CD4-positive, alpha-beta T cell treated with Interleukin-21 for 1 hour (primary cell): ENCODE measurements at places on chromosomes 3 and 15.
A peak's percentile ranks its signal among the peaks of the same experiment; 100 is the strongest.

DNA sequence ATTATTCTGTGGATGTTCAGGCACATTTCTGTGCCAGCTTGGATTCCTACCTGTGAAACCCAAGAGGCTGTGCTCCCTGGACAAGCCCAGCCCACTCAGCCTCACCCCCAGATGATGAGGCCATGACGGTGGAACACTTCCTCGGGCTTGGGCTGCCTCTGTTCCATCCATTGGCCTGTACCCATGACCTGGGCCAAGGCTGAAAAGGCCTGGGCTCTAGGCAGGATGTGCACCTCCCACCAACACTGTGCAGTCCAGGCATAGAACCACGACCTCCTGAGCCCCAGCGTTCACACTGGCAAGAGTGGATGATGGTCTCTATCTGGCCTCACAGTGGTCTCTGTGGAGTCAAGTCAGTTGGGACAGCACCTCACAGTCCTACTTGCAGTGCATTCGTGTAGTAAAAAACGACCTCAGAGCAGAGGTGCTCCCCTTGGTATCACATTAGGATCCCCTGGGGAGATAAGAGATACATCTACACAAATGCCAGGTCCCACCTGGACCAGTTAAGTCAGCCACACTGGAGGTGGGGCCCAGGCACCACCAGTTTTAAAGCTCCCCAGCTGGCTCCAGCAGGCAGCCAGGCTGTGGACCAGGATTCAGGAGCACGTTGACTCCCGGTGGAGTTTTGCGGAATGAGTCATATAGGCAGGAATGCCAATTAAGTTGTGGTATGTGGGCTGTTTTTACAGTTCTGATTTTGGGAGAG is 39.0 kb upstream of the IGF1R start:
- no peak for DNase-seq

- DNase-seq, result no peak
Observed at GRCh38 chr3:139909811-139910210, 25.2 kb upstream of the CLSTN2 start.

DNA sequence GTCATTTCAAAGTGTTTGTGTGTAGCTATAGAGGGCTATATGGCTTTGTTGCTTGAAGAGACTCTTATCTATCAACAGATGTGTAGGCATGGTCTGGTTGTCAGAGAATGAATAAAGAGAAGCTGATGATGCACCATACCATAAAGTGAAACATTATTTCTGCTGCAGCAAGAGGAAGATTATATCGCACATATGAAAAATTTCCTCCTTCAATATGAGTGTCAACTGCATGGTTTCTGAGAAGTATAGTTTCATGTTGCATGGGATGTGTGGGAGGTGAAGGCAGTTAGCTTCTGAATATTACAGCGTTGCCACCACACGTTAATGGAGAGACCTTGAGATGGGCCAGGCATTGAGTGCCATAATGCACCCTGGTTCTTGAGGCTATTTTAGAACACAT is 217.9 kb downstream of the SATB1 start:
- no peak for DNase-seq

- peak; percentile 40 for DNase-seq
Observed at GRCh38 chr3:23748398-23749110, 57.2 kb upstream of the UBE2E1 start.

GRCh38 chr3:108079043-108079442 is 11.8 kb downstream of the CD47 start:
- no peak for DNase-seq

DNA sequence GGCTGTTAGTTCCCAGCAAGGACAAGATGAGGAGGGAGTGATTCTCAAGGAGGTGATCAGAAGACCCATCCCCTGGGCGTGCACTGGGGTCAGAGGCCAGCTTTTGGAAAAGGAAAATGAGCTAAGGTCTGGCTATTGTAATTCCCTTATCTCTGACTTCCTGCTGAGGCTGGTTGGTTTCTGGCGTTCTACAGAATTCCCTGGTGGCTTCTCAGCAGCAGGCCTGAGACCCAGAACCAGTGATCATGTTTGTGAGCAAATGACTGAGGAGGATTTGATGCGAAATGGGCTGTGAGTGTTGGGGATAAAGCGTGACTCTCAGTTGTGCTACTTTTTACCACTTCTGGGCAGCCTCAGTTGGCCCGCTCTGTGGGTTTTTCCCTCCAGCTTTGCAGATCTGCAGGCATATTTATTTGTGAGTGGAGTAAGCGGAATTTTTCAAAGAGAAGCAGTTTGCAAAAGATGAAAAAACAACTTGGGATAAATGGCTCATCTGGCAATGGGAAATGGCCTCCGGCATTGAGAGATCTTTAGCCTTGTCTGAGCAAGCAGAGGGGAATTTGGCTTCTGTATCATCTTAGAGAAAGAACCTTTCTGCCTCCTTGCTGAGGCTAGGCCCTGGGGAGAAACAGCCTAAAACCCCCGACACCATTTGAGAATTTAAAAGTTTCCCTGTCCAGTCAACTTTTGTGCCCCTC is 102.7 kb downstream of the SLCO3A1 start:
- no peak for DNase-seq

DNA sequence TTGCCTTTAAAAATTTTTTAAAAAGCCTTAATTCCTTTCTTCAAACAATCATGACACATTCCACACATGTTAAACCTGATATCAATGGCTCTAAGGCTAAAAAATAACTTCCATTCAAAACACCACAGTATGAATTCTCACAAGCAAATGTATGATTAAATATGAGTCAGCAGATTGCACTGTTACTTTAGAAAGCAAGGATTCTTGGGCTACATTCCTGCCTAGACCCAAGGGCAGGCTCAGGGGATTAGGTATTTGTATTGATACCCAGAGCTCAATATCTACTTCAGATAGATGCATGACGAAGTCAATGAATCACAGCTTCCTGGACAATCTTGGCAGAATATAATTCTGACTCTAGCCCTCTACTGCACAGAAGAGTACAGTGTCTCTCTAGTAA is 65.7 kb downstream of the RARB start:
- DNase-seq, result no peak

DNA sequence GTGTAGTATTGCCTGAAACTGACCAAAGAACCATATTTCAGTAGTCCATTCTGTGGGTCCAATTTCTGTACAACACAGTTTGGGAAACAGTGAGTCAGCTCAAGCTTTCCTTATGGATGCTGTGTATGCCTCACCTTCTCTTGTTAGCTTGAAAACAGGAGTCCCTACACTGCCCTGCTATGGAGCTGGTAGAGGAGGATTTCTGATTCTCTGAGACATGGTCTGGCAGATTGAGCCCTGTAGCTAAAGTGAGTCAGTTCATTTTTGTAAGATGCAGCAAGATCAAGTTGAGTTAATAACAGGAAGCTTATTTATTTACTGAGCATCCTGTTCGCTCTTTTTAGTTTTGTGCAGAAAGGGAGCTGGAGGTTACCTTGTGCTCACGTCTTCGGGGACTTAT is 424.1 kb upstream of the RBMS3 start:
- DNase-seq, result no peak
